ENCODE measurements at places on chromosomes 12 and 14. TPM values are rescaled to one million over a fixed set of nuclear protein-coding genes. Genes with fewer than 3 reads are reported as not detected.

DNA sequence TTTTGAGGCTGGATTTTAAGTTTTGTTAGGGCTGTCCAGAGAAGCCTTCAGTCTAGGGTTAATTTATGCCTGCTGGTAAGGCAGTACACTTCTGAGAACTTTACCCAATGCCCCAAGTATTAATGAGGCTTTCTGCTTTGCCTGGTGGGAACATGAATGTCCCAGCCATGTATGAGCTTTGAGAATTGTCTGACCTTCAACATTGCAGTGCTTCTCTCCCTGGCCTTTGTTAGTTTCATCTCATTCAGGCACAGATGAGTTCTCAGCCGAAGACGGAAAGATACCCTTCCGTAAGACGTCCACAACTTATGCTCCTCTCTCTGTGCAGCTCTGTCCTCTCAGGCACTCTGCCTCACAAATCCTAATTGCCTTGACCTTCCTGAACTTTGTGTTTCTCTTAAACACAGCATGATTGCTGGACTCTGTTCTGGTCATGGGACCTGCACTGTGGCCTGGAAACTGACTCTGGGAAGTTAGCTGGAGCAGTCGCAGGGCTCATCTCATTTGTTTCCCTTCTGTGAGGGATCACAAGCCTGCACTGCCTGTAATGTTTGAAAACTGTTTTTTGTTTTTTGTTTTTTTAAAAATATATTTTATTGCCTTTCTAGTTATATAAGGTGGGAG lies 15.7 kb downstream of the CHPT1 start:
- no peak for DNase-seq

JPH4 gene
- 0.20 TPM for total RNA-seq

GPR137C gene
- 0.56 TPM for total RNA-seq

DNA sequence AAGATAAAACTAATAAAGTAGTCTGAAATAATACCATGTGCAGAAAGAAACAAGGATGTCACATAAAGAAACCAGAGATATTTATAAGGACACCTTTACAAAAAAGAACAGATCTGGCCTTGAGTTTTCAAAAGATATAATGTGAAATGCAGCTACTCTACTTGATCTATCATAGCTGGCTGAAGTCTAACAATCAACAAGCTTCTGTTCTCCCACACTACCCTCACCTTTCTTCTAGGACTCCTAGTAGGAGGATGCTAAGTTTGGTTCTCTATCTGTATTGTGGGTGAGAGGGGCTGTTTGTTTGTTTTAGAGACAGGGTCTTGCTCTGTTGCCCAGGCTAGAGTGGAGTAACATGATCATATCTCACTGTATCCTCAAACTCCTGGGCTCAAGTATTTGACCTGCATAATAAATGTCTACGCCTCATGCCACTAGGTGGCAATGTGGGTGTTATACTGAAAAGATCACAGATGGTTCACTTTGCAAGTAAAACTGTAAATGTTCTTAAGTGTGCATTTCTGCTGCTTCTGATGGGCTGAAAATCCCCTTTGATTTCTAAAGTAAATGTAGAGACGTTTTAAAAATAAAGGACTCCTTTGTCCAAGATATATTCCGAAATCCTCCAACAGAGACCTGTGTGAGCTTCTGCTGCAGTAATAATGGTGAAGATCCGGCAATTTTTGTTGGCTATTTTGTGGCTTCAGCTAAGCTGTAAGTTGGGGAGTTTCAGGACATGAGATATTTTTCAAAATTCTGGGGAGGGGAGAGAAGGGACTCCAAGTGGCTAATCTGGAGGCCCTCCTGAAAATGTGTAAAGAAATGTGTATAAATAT lies 269.3 kb downstream of the DAD1 start:
- DNase-seq, result peak; percentile 31

HOTAIR gene
- not detected for total RNA-seq

GRCh38 chr12:49332441-49332861 lies 4.5 kb downstream of the C1QL4 start:
- DNase-seq, result no peak

- DNase-seq, result no peak
These were observed 56.0 kb downstream of the ISCA2 start for GRCh38 chr14:74549588-74549987.

Data from right cardiac atrium (tissue), 5 donors.